HTR-8/SVneo (cell line): ENCODE measurements at places on chromosomes 16 and 17.

- DNase-seq: no peak
Observed at GRCh38 chr16:11032000-11032921, 87.9 kb downstream of the CLEC16A start.

DNA sequence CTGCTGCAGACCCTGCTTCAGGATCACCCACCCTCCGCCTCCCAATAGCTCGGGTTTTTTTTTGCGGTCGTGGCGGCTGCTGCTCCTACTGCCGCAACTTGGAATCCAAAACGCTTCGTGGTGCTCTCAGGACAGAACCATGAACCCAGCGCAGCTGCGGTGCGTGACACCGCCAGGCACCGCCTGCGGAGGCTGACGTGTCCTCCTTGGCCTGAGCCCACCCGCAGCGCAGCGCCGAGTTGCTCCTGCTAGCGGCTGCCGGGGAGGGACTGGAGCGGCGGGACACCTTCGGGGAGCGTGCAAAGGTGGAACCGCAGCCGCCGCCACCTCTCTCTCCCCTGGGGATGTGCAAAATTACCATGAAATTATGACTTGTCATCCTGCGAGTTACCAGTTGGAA is 1893.0 kb downstream of the TP53TG3F start:
- no peak for DNase-seq

GRCh38 chr17:43868226-43868994 is 21.4 kb downstream of the CD300LG start:
- DNase-seq: no peak

DNA sequence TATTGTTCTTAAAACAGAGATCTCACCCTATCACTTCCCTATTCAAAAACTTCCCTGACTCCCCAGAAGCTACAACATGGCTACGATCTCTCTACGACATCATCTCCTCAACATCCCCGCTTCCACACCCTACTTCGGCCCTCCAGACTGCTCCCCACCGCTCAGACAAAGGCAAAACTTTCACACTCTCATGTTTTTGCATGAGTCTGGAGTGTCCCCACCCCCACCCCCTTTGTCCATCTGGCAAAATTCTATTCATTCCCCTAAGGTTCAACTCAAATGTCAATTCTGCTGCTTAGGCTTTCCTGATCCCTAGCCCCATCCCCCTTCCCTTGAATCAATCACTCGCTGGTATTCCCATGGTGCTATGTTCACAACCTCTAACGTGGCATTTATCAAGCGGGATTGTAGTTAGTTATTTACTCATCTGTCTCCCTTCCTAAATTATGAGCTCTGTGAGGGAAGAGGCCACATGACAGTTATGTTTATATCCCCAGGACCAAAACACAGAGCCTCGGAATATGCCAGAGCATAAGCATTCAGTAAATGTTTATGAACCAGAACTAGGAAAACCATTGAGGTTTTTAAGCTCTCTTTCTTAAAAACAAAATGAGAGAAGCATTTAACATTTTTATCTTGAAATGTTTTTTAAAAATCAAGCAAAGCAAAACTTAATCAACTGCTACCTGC is 55.9 kb downstream of the STX8 start:
- DNase-seq: no peak

- DNase-seq: no peak
Observed at GRCh38 chr17:1907909-1908698, 78.3 kb downstream of the RPA1 start.
